Large intestine (tissue), 12 donors: ENCODE measurements at places on chromosomes 2 and 18.

GRCh38 chr2:88606371-88607030, 20.8 kb downstream of the EIF2AK3 start:
- DNase-seq: no peak

- DNase-seq: no peak
Observed at GRCh38 chr2:152084076-152084475, 14.8 kb downstream of the CACNB4 start.

DNA sequence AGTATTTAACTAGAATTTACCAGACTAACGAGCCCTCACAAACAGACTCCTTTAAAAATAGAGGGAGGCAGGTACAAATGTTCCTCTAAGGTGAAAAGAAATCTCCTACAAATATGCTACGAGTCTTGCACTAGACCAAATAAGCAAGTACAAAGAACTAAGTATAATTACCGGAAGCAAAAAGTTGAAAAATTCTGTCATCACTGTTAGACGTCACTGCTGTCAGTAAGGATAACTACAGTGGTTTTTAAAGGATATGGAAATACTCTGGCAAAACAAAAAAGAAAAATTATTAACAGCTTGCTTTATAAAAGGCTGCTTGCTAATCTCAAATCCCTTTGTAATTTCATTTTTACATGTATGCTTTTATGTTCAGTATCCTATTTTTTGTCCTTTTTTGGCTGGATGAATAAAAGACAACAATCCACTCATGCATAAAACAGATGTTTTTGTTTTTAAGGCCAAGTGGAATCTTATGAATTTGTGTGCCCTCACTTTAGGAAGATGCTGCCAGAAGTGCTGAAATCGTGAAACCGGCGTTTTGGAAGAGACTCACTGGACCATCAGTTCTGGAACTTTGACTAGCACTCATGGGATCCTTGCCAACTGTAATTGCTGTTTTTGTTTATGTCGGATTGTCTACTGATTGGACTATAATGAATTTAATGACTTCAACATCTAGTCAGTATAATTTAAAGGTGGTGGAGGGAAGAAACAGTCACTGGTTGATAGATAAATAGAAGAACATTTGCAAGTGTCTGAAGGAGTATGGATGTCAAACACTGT, 6.7 kb downstream of the ZNF521 start:
- no peak for DNase-seq

GRCh38 chr2:20698916-20699613, 32.1 kb downstream of the GDF7 start:
- no peak for DNase-seq

DNA sequence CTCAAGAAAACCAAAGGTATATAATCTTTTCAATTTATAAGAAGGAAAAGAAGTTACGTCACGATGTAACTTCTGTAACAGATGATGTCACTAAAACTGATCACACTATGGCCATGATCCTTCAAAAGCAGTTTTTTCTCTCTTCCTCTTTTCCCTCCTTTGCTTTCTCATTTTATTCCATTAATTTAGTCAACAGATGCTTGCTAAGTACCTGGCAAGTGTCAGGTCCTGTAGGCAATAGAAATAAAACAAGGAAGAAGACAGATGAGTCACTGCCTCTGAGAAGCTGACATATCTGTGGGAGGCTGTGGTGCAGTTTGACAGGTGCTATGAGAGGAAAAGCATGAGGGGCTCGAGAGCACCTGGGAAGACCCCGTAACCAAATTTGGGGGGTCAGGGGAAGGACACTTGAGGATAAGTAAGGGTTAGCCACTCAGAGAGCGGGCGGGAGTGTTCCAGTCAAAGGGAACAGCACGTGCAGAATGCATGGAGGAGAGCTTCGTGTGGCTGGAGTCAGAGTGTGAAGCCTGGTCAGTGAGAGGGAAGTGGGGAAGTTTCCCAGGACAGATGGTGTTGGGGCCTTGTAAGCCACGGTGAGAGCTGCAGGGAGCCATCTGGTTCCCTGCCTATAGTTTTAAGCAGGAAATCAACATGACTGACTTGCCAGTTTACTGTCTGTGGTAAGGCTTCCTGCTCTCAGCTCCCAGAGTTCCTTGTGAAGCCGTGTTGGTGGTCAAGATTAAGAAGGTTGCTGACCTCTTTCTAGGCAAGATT, 198.8 kb upstream of the FOSL2 start:
- no peak for DNase-seq

DNA sequence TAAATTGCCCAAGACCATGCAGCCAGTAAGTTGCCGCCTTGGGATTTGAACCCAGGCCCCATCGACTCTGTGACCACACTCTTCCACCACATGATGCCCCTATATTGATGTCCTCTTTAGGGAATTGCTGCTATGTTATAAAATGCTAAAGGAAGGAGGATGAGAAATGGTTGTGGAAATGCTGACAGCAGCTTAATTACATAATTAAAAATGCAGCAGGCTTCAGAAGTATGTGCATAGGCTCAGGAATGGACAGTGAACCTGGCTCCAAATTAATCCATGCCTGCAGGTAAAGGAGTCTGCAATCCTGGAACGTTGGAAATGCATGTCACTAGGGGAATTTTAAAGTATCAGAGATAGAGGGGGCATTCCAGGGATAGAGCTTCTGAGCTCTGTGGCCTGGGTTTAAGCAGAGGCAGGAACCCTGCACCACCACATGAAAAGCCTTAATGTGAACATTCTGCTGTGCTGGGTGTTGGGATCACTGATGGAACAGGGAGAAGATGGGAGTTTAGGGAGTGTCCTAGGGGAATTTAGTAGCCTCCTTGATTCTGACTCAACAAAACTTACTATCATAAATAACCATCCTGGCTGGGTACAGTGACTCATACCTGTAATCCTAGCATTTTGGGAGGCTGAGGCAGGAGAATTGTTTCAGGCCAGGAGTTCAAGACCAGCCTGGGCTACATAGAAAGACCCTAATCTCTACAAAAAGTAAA, 76.1 kb upstream of the CCDC85A start:
- no peak for DNase-seq

- peak; percentile 20 for DNase-seq
Observed at GRCh38 chr18:8084160-8084559, 517.0 kb downstream of the PTPRM start.

GRCh38 chr2:200442471-200442870, 67.4 kb downstream of the KCTD18 start:
- DNase-seq: no peak

- DNase-seq: no peak
Observed at GRCh38 chr2:45283764-45284620, 274.7 kb upstream of the SIX2 start.
